ENCODE measurements at places on chromosomes 12 and 14.

- DNase-seq = peak; percentile 43
These were observed 20.1 kb upstream of the AKAP5 start for GRCh38 chr14:64444984-64445845.

GRCh38 chr14:104265918-104266630 lies 127.7 kb downstream of the KIF26A start:
- DNase-seq = no peak

DNA sequence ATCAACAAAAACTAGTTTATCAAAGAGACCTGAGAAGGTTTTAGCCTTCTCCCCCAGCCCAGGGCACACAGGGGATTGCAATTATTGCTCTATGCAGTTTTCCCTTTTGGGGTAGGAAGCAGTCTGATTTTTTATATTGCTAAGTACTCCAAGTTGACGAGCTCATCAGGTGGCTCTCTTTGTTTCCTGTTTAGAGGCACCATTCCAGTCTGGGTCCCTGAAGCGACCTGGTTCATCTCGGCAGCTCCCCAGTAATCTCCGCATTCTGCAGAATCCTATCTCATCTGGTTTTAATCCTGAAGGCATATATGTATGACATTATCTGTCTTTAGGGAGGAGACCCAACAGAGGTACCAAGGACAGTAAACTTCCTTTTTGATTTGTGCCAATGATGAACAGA lies 56.3 kb downstream of the BHLHE41 start:
- no peak for DNase-seq

GRCh38 chr12:108175310-108175709 lies 46.2 kb downstream of the WSCD2 start:
- no peak for DNase-seq

DNA sequence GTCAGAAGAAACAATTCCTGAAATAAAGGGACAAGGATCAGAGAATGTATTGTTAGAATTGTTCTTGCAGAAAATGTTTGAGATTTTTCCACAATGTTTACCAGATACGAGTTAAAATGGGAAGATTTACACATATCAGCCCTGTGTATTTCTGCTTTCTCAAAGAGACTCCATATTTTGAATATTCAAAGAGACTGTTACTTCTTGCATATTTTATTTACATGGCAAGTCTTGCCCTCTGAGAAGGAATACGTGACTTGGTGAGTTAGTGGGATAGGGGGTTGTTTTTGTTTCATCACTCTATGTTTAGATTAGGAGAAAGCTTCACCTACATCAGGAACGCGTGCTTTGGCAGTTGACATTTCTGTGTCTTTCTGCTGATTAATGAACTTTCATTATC lies 56.1 kb upstream of the ZDHHC17 start:
- DNase-seq = no peak

- no peak for DNase-seq
These were observed 1127.4 kb downstream of the LRFN5 start for GRCh38 chr14:42734041-42734440.

GRCh38 chr12:32400114-32400672 lies 835 bp downstream of the FGD4 start:
- no peak for DNase-seq

GRCh38 chr12:57764662-57765002 lies 2.2 kb downstream of the CYP27B1 start:
- no peak for DNase-seq

DNA sequence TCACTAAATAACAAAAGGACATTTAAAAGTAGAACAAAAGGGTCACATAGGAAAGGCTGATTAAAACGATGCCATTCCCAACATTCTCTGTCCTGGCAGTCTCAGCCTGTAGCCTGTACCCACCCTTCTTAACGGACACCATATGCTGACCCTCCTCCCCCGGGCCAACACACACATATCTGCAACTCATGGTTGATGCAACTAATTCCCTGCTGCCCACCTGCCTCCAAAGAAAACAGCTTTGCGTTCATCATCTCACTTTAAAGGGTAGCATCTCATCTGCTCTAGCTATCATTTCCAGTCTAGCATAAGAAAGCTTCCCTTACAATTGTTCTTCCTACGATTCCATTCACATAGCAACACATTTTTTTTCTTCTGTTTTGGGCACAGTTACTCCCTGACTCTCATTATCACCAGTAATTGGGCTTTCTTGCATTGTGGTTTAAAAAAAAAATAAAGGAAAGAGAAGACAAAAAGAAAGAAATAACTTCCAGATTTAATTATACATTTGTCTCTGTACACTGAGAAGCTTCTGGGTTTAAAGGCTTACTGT lies 92.9 kb downstream of the KCNC2 start:
- DNase-seq = no peak

DNA sequence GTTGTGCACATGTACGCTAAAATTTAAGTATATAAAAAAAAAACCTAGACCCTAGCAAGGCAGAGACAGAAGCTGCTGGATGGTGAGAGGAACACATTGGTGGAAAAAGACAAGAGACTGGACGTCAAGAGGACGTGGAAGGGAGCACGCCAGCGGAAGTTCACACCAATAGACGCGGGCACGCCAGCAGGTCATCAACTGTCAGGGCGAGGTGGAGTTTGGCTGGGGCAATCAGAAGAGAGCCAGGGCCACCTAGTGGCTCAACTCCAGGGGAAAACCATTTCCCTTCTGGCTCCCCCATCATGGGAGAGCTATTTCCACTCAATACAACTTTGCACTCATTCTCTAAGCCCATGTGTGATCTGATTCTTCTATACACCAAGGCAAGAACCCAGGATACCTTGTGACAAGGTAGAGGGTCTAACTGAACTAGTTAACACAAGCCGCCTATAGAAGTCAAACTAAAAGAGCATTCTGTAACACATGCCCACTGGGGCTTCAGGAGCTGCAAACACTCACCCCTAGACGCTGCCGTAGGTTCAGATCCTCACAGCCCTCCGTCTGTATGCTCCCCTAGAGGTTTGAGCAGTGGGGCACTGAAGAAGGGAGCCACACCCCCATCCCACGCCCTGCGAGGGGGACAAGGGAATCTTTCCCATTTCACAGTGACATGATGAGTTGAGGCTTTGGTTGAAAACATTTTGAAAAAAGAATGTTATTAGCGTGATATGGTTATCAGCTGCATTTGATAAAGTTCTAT lies 702.7 kb downstream of the TMTC2 start:
- DNase-seq = no peak

All from stimulated activated CD8-positive, alpha-beta memory T cell treated with anti-CD3 and anti-CD28 coated beads, Interleukin-7, amount 100 ng/mL, for 4 hours (primary cell).